ENCODE measurements at places on chromosomes 4 and X.

GRCh38 chr4:109432696-109433095 lies 919 bp upstream of the SEC24B start:
- DNase-seq = no peak

- DNase-seq = no peak
These were observed 77.2 kb upstream of the BCOR start for GRCh38 chrX:40174854-40175510.

DNA sequence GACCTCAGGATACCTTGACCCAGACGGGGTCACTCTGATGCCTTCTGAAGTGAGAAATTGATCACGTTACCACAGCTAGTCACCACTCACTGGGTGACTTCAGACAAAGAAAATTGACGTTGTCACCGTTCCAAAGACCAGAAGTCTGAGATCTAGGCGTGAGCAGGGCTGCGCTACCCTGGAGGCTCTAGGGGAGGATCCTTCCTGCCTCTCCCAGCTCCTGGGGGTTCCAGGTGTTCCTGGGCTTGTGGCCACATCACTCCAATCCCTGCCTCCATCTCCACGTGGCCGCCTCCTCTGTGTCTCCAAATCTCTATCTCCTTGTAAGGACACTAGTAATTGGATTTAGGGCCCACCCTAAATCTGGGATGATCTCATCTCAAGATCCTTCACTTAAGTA lies 48.9 kb upstream of the CD99 start:
- DNase-seq = no peak

DNA sequence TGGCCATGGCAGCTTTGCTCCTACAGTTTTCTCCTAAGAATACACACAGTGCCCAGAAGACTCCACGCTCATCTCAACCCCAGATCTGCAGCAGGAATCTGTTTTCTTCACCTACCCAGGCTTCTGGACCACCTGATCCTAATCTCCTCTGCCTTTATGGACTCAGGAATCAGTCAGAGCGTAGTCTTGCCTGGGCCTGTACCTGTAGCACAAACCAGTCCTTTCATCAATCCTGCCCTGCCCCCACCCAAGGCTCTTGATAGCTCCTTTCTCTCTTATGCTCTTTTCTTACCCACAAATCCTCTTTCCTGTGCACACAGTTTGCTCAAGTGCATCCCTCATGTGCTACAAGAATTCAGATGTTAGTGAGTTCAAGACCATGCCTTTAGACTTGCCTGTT lies 89.7 kb downstream of the ZNF718 start:
- no peak for DNase-seq

DNA sequence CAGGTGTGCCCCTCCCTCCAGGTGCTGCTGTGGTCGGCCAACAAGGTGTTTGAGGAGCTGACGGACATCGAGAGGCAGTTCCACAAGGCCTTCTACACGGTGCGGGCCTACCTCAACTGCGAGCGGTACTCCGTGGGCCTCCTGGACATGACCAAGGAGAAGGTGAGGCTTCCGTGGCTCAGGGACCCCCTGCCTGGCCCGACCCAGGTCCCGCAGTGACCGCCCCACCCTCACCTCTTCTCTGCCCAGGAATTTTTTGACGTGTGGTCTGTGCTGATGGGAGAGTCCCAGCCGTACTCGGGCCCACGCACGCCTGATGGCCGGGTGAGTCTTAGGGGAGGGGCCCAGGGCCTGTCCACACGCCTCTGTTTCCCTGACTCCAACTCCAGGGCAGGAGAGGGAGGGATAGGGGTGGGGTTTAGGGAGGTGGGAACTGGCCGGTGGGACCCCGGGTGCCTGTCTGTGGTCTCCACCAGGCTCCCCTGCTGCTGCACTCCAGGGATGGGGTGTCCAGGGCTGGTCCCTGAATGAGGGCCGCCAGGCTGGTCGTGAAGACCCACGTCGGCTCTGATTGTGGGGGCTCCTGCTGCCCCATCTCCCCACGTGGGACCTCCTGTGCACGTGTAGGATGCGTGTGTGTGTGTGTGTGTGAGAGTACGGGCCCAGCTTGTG lies 20.1 kb downstream of the ATP5ME start:
- no peak for DNase-seq
